Hippocampal formation (tissue), 2 donors: ENCODE measurements at places on chromosomes 4 and X.

DNA sequence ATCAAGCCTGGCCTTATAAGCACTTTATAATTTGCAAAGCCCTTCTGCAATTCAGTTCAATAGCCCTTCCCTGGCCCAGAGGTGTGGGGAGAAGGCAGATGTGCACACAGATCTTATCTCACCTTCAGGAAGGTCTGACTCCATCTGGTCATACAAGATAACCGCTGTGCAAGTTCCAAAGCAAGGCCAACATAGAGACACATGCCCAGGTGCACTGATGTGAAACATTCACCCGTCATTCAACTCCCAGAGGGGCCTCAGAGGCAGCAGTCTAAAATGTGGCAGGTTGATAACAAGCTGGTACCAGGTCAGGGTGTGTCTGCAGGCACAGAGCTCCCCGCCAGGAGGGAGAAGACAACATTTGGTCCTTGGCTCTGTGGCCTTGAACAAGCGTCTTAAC lies 10.9 kb upstream of the WFS1 start:
- DNase-seq: no peak

DNA sequence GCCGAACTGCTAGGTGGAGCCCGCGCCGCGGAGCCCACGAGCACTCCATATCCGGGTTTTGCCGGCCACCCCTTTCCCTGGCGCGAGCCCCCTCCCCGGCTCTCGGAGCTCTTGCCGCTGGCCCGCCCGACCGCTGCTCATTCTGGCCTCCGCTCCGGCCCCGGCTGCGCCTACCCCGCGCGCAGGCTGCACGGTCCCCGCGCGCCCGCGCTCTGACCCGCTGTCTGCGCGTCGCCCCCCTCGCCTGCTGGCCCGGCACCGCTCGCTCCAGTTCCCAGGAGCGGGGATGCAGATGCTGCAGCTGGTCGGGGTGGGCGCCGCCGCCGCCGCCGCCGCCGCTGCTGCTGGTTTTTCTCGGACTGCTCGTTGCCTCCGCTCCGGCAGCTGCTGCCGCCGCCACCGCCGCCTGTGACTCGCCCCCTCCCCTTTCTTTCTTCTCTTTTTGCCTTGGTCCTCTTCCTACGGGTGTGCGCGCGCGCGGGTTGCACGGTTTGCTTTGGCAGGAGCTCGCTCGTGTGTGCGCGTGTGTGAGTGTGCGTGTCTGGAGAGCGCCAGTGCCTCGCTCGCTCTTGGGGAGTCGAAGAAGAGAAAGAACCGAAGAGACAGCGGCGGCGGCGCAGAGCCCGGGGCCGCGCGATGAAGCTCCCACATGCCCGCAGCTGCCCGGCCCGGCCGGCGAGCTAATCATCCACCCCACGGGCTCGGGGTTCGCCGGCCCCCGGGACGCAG lies at the start of gene ADGRL3:
Gene ADGRL3, plus strand, starts transcription at position 140 of the 729 bp plus-strand sequence.
- DNase-seq: peak; percentile 69

DNA sequence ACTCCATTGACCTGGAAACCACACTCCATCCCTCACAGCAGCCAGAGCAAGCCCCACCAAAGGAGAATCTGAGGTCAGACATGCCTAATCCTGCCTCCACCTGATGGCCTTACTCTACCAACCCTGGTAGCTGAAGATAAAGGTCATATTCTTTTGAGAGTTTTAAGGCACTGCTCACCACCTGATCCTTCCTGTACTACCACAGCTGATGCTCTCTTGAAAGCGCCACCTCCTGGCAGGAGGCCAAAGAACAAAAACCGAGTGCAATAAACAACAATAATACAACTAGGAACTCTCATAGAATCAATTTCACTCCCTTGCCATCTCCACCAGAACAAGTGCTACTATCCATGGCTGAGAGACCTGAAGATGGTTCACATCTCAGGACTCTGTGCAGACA lies 301.6 kb downstream of the NAF1 start:
- DNase-seq: no peak

GRCh38 chr4:51932261-51932660 lies 87.9 kb downstream of the LRRC66 start:
- no peak for DNase-seq

DNA sequence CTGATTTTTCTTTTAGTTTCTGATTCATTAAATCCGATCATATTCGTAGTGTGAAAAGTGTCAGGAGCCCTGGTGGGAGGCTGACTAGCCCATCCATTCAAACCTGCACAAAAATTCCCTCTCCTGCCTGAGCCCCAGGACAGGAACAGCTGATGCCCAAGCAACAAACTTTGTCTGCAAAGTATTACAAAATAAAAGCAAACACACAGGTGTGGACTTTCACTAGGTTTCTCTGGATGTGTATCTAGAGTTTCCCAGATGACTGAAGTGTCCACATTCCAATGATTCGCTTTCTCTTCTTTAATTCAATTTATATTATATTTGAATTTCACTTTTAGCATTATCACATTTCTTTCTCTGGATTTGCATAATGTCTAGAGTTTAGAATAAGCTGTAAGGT lies 18.2 kb upstream of the FAM9B start:
- no peak for DNase-seq

DNA sequence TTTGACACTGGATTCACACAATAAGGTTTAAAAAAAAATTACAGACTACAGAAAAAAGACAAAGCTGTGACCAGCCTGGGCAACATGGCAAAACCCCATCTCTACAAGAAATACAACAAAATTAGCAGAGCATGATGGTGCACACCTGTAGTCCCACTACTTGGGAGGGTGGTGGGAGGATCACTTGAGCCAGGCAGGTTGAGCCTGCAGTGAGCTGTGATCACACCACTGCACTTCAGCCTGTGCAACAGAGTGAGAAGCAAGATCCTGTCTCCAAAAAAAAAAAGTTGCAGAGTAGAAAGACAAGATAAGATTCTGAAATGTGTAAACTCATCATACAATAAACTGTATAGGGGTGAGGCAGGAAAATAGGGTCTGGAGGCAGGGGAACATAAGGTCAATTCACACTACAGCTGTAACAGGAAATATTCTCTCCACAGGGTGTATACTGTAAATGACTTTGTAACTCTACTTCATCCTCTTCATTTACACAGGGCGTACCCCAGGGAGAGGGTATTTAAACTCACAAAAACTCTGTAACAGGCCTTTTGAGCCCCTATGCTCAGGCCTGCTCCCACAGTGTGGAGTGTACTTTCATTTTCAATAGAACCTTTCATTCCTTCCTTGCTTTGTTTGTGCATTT lies 112.6 kb upstream of the MAPK10 start:
- DNase-seq: no peak

DNA sequence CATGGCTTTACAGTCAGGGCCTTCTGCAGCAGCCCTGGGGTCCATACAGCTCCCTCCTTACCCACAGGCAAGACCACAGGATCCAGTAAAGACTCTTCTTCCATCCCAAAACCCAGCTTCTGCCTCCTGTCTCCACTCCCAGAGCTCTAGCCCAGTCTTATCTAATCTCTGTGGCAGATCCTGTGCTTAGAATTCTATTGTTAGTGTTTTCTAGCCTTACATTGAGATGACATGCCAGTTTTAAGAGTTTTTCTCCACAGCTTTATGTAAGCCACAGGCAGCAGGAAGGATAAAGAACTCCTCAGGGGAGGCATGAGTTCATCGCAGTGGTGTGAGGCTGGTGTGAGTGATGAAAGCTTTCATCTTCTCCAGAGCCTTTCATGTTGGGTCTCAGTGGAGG lies 129.1 kb downstream of the RCHY1 start:
- DNase-seq: no peak

DNA sequence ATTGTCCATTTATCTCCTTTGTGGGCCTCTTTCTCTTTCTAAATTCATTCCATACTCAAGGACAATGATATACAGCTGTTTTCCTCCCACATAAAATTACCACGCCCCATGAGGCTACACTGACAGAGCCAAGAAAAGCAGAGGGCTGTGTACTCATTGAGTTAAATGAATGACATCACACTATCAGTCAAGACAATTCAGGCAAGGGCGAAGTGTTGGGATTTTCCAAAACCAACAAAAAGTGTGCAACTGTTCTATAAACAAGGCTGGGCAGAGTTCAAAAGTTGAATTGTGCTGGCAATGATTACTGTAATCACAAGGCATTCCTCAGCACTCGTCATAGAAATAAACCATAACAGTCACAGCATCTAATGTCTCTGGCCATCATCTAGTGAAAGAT lies 799.6 kb upstream of the DIAPH2 start:
- DNase-seq: no peak

- DNase-seq: no peak
Measured at GRCh38 chr4:925771-926500, 6.2 kb downstream of the GAK start.

GRCh38 chr4:149291463-149291862 lies 524.2 kb downstream of the IQCM start:
- no peak for DNase-seq

DNA sequence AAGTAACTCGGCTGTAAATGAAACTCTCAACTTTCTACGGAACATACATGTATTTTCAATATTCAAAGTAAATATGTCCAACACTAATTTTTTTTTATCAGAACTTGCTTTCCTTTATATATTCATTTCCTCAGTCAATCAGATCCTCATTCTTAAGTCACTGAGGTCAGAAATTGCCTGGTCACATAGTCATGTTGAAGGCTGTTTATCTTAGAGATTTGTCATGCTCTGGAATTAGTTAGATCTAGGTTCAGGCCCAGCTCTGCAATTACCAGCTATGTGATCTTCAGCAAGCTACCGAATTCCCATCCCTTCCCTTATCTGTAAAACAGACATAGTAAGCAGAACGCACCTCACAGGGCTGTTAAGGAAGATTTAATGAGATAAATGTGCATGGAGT lies 228.8 kb downstream of the SPCS3 start:
- no peak for DNase-seq

DNA sequence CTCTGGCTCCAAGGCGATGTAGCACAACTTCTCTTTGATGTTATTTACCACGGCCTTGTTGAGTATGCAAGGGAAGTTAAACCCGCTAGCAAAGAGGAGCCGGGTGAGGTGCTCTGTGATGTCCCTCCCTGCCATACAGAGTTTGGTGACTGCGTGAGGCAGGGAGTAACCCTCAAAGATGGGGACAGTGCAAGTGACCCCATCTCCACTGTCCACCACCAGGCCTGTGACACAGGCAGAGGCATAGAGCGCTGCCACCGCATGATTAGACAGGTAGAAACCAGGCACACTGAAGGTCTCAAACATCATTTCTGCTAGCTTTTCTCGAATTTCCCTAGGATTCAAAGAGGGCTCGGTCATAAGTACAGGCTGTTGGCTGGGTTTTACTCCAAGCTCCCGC lies 677 bp downstream of the ACTRT1 start:
- no peak for DNase-seq

DNA sequence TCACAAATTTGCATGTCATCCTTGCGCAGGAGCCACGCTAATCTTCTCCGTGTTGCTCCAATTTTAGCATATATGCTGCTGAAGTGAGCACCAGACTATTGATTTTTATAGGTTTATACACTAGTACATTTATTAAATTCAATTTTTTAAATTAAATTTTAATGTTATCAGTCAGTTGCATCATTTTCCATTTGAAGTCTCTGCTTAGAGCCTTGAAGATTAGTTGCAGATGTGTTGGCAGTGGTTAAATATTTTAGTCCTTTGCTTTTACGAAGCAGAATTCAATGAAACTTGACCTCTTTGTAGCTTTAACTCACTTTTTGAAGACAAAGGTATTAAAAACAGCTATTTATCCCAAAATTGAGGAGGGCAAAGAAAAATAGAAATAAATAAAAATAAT lies 16.5 kb downstream of the TRAPPC11 start:
- no peak for DNase-seq

GRCh38 chr4:87505862-87506261 lies 23.3 kb downstream of the SPARCL1 start:
- no peak for DNase-seq

- no peak for DNase-seq
Measured at GRCh38 chr4:125319311-125319710, 4.6 kb downstream of the FAT4 start.

- no peak for DNase-seq
Measured at GRCh38 chr4:125091-125771, 930 bp downstream of the ZNF718 start.

GRCh38 chrX:107804427-107804826 lies 21.2 kb upstream of the MID2 start:
- no peak for DNase-seq

DNA sequence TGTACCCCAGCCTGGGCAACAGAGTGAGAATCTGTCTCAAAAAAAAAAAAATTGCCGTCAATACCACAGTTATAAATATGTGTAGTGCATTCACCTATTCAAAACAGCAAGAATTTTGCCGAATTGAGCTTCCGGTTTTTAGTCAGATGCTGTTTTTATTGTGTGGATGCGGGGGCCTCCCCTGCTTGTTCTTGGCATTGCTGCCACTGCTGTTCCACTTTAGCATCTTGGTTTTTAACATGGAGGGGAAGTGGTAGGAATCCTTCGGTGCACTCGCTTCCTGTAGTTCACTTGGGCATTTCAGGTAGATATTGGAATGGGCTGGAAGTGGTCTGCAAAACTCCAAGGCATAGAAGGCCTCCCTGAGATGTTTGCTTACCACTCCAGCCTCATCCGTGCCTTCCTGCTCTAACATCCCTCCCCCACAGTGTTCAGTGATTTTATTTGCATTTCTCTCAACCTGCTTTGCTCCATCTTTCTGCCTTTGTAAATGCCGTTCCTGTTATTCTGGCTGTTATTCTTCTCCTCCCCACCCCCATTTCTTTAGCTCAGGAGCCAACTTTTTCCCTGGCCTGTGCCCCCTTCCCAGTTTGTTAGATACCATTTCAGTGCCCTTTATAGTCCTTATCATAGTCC lies 25.5 kb downstream of the MOB1B start:
- no peak for DNase-seq

- DNase-seq: no peak
Measured at GRCh38 chr4:89275587-89275986, 32.0 kb downstream of the GPRIN3 start.

DNA sequence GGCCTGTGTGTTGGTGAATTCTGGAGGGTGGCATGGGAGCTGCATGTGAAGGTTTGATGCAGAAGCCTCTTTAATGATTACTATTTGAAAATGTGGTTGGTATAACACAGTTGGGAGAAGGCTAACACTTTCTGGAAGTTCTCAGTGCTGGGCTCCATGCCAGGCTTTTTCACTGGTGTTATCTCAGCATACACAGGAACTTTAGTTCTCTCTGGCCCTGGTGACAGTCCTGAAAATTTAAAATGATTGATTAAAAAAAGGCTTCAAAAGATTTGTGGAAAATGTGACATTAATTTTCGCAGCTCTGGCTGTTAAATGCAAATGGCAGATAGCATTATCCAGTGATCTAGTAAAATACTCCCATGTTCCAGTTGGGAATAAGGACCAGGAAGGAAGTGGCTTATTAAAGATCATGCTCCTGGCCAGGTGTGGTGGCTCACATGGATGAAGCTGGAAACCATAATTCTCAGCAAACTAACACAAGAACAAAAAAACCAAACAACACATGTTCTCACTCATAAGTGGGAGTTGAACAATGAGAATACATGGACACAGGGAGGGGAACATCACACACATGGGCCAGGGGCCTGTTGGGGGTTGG lies 36.6 kb downstream of the DIPK2B start:
- peak; percentile 6 for DNase-seq

- no peak for DNase-seq
Measured at GRCh38 chrX:14801136-14801535, 71.7 kb downstream of the FANCB start.

GRCh38 chr4:153348006-153348405 lies 3.5 kb downstream of the MND1 start:
- no peak for DNase-seq
